ENCODE measurements at places on chromosomes 12 and 14.

DNA sequence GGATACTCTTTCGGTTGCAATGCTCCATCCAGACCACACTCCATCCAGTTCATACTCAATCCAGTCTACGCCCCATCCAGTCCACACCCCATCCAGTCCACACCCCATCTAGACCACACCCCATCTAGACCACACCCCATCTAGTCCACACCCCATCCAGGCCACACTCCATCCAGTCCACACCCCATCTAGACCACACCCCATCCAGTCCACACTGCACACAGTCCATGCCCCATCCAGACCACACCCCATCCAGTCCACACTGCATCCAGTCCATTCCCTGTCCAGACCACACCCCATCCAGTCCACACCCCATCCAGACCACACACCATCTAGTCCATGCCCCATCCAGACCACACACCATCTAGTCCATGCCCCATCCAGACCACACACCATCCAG lies 116.0 kb upstream of the RTL1 start:
- H3K27ac ChIP-seq = no peak overlapping the region
- DNase-seq = no peak
- H3K36me3 ChIP-seq = no peaks in the 10 kb centered on the region

DNA sequence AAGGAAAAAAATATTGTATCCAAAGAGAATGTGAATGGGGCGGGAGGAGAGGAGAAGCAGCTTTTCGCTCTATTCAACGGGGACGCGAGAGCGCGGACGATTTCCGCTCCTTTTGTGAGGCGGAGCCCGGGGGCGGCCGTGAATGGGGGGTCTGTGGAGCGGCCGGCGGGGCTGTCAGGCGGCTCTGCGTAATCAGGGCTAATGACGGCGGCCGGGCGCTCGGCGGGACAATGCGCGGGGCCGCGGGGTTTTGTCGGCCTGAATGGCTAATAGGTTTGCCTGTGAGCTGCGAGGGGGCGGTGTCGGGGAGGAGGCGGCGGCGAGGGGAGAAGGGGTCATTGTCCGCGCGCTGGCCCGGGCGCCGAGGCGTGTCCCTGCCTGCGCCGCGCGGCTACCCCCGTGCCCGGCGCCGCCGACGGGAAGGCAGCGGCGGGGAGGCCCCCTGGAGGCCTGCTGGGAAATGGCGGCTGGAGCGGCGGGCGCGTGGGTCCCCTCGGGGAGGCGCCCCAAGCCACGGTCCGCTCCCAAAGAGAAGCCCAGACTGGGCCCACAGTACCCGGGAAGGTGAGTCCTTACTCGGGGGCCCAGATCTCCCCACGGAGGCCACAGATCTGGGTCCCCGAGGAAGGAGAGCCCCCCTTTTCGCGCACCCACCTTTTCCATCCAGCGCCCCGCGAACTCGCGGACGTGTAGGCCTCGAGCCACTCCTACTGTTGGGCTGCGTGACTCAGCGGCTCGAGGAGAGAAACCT lies 6.0 kb downstream of the SIX6 start:
- peaks cover 14% of the 10 kb centered on the region for H3K4me1 ChIP-seq
- no peaks in the 10 kb centered on the region for H3K36me3 ChIP-seq
- peaks cover 8% of the 10 kb centered on the region for H3K27me3 ChIP-seq
- DNase-seq = no peak
- peak overlapping the region; percentile 5 for H3K4me3 ChIP-seq

GRCh38 chr12:87317302-87317701 lies 711.9 kb downstream of the C12orf50 start:
- no peak overlapping the region for H3K27ac ChIP-seq
- no peaks in the 10 kb centered on the region for H3K36me3 ChIP-seq
- H3K4me1 ChIP-seq = no peaks in the 10 kb centered on the region
- H3K27me3 ChIP-seq = no peaks in the 10 kb centered on the region
- H3K4me3 ChIP-seq = no peak overlapping the region
- DNase-seq = no peak

DNA sequence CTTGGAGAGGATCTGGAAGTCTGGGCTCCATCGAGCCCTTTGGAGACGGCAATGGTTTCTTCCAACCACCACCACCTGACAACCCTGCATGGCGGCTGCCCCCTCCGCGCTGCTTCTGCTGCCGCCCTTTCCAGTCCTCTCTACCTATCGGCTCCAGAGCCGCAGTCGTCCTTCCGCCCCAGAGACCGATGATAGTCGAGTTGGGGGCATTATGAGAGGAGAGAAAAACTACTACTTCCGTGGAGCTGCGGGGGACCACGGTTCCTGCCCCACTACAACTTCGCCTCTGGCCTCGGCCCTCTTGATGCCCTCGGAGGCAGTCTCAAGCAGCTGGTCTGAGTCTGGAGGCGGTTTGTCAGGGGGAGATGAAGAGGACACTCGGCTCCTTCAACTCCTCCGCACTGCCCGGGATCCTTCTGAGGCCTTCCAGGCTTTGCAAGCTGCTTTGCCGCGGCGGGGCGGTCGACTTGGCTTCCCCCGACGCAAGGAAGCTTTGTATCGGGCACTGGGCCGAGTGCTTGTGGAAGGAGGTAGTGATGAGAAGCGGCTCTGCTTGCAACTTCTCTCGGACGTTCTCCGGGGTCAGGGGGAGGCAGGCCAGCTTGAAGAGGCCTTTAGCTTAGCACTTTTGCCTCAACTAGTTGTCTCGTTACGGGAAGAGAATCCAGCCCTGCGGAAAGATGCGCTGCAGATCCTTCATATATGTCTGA lies 499 bp downstream of the TOGARAM1 start:
- no peak for DNase-seq
- peaks cover 49% of the 10 kb centered on the region for H3K4me1 ChIP-seq
- H3K27ac ChIP-seq = peak overlapping the region; percentile 89
- no peaks in the 10 kb centered on the region for H3K27me3 ChIP-seq
- H3K4me3 ChIP-seq = peak overlapping the region; percentile 85
- no peaks in the 10 kb centered on the region for H3K36me3 ChIP-seq

- no peak overlapping the region for H3K27ac ChIP-seq
- H3K27me3 ChIP-seq = no peaks in the 10 kb centered on the region
- H3K4me3 ChIP-seq = no peak overlapping the region
- no peaks in the 10 kb centered on the region for H3K4me1 ChIP-seq
- H3K36me3 ChIP-seq = no peaks in the 10 kb centered on the region
These were observed 46.4 kb upstream of the BMP4 start for GRCh38 chr14:54003064-54003463.

- no peaks in the 10 kb centered on the region for H3K27me3 ChIP-seq
- DNase-seq = no peak
- no peak overlapping the region for H3K4me3 ChIP-seq
- H3K27ac ChIP-seq = no peak overlapping the region
These were observed 509.6 kb downstream of the FUT8 start for GRCh38 chr14:65922142-65922541.

DNA sequence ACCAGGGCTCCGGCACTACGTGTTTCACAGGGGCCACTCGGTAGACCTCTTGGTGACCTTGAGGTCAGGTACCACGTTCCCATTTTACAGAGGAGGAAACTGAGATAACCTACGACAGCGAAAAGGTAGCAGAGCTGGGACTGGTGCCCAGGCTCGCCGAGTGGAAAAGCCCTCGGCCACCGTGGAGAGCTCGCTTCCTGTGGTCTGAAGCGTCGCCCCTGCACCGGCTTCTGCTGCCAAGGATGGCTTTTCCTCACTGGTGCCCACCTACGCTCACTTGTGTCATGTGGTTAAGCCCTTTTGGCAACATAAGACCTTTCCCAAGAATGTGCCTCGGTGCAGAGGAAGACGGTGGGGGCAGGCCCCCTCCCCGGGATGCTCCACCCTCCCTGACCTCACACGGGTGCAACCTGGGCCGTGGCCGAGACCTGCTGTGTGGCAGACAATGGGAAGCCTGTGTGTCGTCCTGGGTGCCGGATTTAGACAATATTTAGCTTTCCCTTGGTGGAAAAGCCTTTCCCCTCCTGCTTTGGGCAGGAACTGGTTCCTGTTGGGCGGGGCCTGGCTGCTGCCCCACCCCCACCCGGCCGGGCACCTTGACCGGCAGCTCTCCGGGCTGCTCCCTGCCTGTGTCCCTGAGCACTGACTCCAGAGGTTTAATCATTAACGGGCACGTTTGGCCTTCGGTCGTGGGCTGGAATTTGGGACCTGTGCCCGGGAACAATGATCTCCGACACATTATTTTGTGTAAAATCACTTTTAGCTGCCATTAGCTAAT lies 32.4 kb upstream of the PPP1R13B start:
- peak overlapping the region; percentile 40 for H3K4me3 ChIP-seq
- H3K27me3 ChIP-seq = peaks cover 6% of the 10 kb centered on the region
- peak overlapping the region; percentile 40 for H3K27ac ChIP-seq

- H3K36me3 ChIP-seq = no peaks in the 10 kb centered on the region
- H3K27me3 ChIP-seq = no peaks in the 10 kb centered on the region
- H3K27ac ChIP-seq = peak overlapping the region; percentile 92
- DNase-seq = no peak
These were observed 2.3 kb downstream of the KDM2B start for GRCh38 chr12:121578230-121579189.

DNA sequence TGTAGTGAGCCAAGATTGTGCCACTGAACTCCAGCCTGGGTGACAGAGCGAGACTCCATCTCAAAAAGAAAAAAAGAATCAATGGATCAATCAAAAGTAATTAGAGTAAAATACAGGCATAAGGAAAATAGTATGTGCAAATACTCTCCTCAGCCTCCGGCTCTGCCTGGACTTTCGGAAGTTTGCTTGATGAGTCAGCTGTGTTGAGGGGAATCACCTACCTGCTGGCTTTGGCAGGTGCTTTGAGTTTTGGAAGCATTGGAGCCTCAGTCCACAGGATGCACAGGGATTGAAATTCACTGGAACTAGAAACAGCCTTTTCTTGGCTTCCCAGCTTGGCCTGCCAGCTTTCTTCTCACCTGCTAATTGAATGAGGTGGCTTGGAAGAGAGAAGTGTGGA lies 268.2 kb downstream of the PCNX1 start:
- no peak for DNase-seq
- H3K27me3 ChIP-seq = no peaks in the 10 kb centered on the region
- no peak overlapping the region for H3K27ac ChIP-seq
- no peaks in the 10 kb centered on the region for H3K36me3 ChIP-seq
- no peaks in the 10 kb centered on the region for H3K4me1 ChIP-seq

GRCh38 chr14:33475623-33476022 lies 475.3 kb downstream of the EGLN3 start:
- H3K27me3 ChIP-seq = no peaks in the 10 kb centered on the region
- no peak overlapping the region for H3K27ac ChIP-seq
- no peaks in the 10 kb centered on the region for H3K4me1 ChIP-seq
- no peak for DNase-seq
- no peak overlapping the region for H3K4me3 ChIP-seq

DNA sequence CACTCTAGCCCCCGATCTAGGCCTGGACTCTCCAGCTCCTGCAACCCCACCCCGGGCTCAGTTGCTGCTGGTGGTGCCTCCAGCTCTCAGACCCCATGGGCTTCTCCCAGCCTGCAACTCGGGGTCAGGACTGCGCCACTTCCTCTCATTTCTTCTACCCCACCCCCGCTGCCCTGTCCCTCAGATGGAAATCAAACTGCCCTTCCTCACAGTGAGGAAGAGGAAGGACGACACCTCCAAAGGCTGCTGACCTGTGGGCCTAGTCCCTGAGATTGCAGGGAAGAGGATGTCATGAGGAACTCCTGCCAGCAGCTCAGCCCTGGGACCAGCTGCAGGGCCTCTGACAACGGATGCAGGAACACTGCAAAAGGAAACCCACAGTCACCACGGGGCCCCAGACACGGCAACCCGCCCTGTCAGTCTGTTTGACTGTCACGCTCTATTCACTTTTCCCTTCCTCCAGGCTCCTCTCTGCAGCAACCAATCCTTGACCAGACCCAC lies 29.3 kb upstream of the PNMA1 start:
- H3K4me3 ChIP-seq = no peak overlapping the region
- DNase-seq = no peak
- H3K36me3 ChIP-seq = peaks cover 7% of the 10 kb centered on the region
- peaks cover 100% of the 10 kb centered on the region for H3K4me1 ChIP-seq

GRCh38 chr12:57783466-57783801 lies 847 bp downstream of the TSFM start:
- no peak for DNase-seq
- H3K27ac ChIP-seq = peak overlapping the region; percentile 70
- no peaks in the 10 kb centered on the region for H3K27me3 ChIP-seq
- H3K4me3 ChIP-seq = peak overlapping the region; percentile 73
